ENCODE measurements at places on chromosomes 12 and 14.
A peak's percentile ranks its signal among the peaks of the same experiment; 100 is the strongest.

DNA sequence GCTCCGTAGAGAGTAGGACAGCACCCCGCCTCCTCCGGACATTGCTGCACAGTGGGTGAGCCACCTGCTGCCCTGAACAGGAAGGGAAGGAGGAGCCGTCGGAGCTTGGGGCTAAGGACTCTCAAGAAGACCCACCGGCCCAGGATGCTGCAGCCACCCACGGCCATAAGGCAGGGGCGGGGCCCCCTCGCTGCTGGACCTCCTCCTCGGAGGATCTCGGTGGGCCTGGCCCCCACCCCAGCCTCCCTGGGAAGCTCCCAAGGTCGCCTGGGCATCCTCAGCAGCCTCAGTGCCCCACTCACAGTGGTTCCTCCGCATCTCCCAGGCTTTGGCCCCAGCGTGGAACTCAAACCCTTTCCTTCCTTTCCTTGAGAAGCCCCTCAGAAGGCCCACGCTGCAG, 68.6 kb upstream of the DIO3 start:
- no peak for DNase-seq

DNA sequence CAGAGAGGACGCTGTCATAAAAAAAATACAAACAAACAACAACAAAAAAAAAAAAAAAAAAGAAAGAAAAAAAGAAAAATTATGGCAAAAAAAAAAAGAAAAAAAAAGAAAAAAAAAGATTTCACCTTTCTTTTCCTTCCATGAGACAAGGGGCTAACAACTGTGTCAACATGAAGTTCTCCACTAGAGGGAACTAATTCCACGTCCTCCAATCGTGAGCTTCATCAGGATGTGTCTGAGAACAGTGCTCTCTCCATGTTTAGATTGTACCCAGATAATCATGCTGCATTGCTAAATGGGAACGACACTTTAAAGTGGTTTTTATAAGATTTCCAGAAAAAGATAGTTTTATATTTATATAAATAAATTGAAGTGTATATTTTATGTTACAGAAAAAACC, 96.2 kb upstream of the PTPRB start:
- DNase-seq: peak; percentile 86

DNA sequence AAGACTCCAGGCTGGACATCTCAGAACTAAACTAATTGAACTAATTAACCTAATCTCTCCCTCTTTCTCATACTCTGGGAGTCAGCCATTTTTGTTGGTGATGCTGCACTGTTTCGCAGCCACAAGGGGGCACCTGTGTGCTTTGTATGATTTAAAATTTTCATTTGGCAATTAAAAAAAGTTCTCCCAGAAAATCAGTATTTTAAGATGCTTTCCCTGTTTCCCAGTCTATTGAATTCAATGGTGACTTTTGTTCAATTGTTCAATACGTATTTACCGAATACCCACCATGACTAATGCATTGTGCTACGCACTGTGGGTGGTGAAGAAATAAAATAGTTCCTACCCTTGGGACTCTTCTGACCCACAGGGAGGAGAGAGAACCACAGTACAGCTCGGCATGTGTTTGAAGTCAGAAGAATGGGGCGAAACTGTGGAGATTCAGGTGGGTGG, 63.7 kb downstream of the ZNF664 start:
- DNase-seq: peak; percentile 69

DNA sequence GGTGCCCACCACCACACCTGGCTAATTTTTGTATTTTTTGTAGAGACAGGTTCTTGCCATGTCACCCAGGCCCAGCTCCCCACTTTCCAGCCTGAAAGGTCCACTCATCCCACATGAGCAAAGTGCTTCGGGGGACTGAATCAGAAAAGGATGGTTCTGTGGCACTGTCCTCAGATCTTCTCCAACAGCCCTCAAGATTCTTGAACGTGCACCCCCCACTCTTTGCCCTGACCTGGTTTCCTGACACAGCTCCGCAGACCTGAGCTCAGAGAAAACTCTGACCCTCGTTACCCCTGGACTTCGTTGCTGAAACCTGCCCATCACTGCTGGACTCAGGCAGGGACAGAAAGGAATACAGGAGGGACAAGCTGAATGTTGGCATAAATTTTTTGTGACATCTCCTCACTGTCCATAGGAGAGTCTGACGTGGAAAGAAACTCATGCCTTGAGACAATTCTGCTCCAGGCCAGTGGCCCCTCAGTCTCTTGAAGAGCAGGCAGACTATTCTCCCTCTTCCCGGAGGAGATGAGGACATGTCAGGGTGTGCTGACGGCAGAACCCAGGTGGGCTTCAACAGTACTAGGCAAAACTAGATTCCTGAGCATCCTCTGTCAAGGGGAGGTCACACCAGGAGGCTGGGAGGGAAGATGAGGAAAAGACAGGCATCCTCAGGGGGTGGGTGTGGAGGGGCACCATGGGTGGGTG, 149.3 kb downstream of the DPF3 start:
- no peak for DNase-seq

- DNase-seq: peak; percentile 67
Measured at GRCh38 chr14:77459072-77459723, 1.3 kb downstream of the AHSA1 start.

DNA sequence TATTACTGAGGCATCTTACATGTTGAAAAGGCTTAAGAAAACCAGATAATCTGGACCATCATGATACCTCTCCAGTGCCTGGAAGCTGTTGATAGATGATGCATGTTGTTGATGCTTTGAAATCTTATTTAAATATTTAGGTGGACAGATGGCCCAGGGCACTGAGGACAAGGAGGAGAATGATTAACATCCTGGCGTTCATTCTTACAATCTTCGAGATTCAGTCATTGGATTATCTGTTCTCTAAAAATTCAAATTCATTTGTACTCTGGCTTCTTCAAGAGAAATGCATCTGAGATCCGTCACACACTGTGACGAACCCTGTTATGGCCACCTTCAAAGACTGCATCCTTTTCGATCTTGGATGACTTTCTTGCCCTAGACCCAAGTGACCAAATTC, 121.3 kb upstream of the IGF1 start:
- no peak for DNase-seq

- DNase-seq: no peak
Measured at GRCh38 chr12:97481428-97481827, 18.8 kb downstream of the RMST start.

DNA sequence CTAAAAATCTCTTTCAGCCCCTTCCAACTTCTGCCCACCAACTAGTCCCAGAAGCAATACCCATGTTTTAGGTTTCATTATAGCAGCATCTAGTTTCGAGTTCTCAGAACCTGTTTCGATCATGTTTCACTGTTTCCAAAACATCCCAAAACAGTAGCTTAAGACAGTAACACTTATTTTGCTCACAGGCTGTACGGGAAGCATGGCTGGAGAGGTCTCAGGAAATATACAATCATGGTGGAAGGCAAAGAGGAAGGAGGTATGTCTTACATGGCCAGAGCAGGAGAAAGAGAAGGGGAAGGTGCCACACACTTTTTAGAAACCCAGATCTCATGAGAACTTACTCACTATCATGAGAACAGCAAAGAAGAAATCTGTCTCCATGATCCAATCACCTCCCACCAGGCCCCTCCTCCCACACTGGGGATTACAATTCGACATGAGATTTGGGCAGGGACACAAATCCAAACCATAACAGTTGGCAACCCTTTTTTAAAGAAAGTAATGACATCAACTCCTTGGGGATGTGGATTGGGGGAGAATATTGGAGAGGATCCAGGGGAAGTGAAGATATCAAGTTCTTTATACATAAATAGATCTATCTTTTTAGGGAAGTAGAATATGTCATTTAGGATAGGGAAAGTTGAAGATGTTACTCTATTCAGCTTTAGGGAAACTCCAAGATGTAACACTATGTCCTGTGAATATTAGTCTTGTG, 269.9 kb upstream of the PLEKHG7 start:
- DNase-seq: no peak

GRCh38 chr12:54364413-54364812, at the start of gene GPR84:
TSS of gene GPR84 (minus strand) at chr12:54364486. CDS start at chr12:54363851, 635 bp downstream.
- no peak for DNase-seq

DNA sequence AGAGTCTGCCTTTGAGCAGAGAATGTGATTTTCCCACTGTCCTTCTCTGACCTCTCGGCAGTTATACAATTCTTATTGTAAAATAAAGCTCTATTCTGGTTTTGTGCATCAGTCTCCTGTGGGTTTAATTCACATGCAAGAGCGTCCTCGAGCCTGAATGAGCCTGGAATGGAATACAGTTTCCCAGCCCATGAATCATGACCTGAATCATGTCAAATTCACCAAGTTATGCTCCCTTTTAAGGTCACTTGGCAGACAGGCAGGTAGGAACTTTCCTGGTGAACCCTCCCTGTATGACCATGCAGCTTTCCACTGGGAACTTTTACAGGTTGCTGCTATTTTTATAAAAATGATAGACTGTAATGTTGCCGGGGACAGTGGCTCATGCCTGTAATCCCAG, 41.7 kb downstream of the BICD1 start:
- DNase-seq: no peak

- no peak for DNase-seq
Measured at GRCh38 chr14:71907793-71908515, 24.3 kb upstream of the RGS6 start.

GRCh38 chr12:54229624-54230212, 40.9 kb upstream of the SMUG1 start:
- no peak for DNase-seq

DNA sequence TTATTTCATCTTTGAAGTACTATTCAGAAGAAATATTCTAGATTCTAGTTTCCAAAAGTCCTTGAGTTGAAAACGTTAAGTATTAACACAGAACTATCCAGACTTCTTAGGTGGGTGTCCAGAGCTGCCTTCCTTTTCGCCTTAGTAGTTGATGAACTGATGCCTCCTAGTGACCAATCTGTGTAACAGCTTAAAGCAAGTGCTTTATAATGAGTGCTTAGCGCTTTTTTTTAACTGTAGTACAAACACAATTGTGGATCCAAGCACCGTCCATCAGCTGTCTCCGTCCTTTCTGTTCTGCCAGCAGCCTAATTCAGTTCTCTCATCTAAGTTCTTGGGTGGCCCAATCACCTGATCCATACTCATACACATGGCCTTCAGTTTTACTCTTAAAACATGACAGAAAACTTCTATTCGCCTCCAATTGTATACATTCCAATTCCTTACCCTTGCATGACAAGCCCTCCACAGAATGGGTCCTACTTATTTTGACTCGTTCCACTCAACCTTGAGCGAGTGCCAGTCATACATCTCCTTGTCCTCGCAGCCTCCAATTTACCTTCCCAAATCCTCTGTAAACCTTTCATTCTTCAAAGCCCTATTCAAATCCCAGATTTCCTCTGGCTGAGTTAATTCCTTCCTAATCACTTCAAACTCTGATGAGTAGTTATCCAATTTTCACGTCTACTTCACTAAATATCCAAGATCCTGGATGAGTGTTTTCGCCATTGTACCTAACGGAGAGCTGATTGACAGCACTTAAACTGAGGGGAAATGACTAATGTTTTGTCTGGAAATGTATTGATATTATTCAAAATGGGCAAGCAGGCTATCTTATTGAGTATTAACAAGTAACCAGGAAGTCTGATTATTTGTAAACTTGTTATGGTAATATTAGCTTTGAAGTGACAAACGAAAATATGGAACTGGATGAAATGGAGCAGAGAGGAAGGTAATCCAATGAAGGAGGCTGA, 5.8 kb upstream of the PHLDA1 start:
- DNase-seq: peak; percentile 87

DNA sequence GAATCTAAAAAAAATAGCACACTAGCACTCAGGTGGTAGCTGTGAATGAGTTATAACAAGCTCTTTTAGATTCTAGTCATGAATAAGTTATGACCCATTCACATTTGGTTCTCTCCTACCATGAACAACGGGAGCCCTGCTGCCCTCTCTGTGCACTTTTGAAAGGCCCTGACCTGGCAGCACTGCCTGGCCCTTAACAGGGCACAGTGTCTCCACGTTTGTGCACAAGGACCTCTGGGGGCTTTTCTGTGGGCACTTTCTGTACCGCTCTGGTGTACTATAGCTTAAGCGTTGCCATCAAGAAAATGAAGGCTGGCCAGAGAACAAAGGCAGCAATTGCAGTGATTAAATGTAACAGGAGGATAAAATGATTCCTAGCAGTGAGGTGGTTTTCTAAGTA, 21.2 kb downstream of the CCDC92 start:
- no peak for DNase-seq

- DNase-seq: no peak
Measured at GRCh38 chr12:473863-474577, 14.3 kb downstream of the B4GALNT3 start.

- no peak for DNase-seq
Measured at GRCh38 chr12:108724890-108725151, 6.5 kb downstream of the CORO1C start.

DNA sequence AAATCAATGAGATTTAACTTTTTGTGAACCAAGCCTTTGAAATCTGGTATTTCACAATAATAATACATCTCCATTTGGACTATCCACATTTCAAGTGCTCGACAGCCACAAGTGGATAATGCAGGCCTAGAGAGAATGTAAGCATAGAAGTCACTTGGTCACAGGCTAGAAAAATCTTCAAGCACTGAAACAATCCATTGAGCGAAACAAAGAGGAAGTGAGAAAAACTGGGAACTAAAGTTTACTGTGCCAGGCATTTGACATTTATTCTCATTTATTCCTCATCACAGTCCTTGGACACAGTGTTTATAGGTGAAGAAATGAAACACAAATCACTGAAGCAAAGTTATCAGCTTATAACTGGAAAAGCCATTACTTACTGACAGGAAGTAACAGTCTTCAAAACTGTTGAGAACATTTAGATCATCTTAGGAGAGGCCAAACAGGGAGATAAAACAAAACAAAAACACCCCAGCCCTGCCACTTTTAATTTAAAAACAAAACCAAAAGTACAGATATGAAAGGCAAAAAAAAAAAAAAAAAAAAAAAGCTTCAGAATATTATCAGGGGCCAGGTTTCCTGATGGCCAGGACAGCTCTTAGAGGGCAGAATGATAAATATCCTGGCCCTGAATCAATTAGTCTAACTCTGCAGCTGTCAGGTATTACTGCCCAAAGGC, 29.2 kb downstream of the GNS start:
- peak; percentile 16 for DNase-seq

GRCh38 chr12:71135812-71136176, 22.0 kb downstream of the TSPAN8 start:
- DNase-seq: no peak

GRCh38 chr12:56358836-56359532, 923 bp downstream of the STAT2 start:
- peak; percentile 40 for DNase-seq

DNA sequence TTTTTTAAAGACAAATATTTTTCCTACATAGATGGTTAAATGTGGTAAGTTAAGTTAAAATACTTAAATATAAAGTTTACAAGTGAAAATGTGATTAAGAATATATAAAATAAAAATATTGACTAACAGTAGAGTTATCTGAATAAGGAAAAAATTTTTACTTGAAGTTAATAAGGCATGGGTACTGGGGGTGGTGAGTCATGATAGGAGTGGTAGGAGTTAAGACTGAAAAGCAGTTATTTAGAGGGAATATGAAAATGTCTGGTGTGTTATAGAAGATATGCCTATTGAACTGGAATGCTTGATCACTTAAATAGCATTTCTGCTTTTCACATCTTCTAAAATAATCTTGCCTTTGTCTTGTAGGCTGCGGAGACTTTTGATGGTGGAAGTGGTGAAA, 68.7 kb downstream of the CCDC91 start:
- DNase-seq: no peak

Measured in lung (tissue), 17 donors.